Stimulated activated CD4-positive, alpha-beta T cell treated with anti-CD3 and anti-CD28 coated beads, Interleukin-15, amount 100 ng/mL, for 1 hour (primary cell): ENCODE measurements at places on chromosomes 13 and 19.

DNA sequence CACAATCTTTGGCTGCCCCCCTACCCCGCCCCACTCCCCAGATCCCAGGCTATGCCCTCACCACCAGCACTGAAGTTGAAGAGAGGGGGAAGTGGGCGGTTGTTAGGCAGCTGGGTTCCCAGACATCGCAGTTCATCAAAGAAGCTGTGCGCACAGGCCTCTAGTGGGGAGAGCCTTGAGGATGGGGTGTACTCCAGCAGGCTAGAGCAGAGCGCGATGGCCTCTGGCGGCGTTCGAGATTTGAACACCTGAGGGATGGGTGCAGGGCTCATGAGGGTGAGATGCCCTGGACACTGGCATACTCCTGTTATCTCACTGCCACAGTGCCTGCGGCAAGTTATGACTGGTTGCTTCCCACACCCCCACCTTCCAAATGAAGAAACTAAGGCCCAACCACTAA is 10.0 kb downstream of the GSK3A start:
- no peak for DNase-seq

GRCh38 chr13:108961542-108962125 is 332.2 kb downstream of the MYO16 start:
- DNase-seq, result no peak

DNA sequence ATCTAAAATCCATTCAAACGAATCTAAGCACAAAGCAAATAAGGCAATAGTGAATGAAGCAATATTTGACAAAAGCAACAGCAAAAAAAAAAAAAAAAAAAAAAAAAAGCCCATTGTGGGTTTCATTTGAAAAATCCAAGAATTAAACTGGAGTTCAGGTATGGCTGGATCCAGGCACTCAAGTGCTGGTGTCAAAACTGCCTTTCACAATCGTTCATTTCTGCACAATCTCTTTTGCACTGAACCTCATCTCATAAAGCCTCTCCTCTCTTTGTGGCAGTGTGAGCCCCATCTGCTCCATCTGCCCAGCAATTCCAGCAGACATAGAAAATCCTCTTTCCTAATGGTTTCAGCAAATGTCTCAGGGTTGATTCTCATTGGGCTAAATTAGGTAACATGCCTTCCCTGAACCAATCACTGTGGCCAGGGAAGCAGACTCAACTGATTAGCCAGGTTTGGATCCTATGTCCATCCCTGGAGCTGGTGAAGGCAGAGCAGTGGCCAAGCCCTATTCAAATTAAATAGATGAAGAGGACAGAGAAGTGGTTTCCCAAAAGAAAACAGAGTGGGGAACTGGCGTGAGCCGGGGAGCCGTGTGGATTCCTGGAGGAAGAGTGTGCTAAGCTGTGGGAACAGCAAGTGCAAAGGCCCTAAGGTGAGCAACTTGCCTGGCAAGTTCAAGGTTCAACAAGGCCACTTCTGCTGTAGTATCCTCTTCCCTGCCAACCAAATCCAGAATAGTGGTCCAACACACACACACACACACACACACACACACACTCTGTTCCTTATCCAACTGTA is 1.2 kb upstream of the HIF3A start:
- DNase-seq, result no peak

DNA sequence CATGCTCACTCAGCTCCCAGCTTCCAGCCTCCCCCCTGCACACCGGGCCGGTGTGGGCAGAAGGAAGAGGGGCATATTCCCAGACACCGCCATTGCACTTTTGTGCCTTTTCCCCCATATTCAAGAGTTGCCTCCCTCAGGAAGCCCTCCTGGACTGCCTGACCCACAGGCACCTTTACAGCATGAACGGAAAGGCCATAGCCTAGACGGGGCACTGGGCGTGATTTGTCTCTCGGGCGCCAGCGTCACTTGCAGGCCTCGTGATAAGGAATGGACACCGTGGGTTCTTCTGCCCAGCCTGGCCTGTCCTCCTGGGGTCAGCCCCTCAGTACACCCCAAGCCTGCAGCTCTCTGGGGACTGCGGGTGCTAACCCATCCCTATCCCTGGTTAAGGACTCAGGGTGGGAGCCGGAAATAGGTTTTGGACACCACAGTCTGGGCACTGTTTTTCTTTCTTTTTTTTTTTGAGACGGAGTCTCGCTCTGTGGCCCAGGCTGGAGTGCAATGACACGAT is 933 bp upstream of the UQCR11 start:
- no peak for DNase-seq

GRCh38 chr19:51016798-51017683 is 2.5 kb downstream of the KLK10 start:
- peak; percentile 57 for DNase-seq

DNA sequence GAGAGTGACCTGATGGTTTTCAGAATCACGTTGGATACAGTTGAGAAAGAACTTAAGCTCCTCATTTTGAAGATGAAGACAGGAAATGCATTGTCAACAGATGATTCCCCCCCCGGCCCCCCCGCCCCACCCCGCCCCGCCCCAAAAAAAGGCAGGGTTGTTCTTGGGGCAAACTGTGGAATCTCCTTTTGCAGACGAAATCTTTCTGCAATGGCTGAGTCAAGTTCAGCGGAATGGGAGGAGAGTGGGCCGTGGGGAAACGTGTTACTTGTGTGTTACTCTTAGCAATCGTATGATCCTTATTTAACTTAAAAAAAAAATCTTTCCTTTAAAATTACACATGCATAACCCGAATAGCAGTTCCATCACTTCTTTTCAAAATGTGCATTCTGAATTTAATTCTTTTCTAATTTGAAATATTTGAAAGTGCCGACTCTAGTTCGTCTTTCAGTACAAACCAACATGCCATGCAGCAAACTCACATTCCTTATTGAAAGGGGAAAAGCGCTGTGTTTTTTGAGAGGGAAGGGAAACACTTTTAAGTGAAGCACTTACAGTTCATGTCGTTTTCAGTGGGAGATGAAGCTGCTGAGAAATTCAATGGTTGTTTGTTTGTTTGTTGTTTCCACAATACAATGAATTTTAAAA is 348.5 kb upstream of the ARGLU1 start:
- DNase-seq, result no peak

DNA sequence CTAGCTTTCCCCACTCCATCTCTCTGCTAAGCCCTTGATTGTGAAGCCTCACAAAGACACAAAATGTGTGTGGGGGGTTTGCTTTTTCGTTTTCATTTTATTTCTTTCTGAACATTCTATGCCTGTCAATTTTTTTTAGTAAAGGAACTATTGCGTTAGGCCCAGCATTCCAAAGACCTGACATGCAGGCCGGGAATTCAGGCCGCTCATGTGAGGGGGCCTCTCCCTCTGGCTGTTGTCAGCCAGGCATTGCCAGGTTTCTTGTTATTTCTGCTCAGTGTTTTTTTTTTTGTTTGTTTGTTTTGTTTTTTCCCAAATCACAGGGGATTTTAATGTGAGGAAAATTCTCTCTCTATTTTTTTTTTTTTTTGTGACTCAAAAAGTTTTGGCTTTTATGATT is 10.3 kb upstream of the MEDAG start:
- DNase-seq, result no peak

DNA sequence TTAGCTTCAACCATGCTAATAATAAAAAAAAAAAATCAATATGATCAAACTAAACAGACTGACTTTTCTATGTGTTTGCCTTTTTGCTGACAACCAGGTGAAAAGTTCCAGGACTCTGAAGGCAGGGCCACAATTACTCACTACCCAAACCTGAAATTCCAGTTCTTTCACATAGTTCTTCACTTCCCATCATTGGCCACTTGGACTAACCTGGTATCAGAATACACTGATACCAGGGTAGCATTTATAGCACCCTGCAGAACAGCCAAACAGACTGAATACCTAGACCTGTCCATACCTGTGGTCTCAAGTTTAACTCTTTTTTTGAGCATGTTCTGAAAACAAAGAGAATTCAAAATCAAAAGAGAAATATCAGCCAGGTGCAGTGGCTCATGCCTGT is 25.1 kb downstream of the ELF1 start:
- no peak for DNase-seq

- no peak for DNase-seq
Measured at GRCh38 chr13:58865286-58865685, 1233.7 kb downstream of the PCDH17 start.

DNA sequence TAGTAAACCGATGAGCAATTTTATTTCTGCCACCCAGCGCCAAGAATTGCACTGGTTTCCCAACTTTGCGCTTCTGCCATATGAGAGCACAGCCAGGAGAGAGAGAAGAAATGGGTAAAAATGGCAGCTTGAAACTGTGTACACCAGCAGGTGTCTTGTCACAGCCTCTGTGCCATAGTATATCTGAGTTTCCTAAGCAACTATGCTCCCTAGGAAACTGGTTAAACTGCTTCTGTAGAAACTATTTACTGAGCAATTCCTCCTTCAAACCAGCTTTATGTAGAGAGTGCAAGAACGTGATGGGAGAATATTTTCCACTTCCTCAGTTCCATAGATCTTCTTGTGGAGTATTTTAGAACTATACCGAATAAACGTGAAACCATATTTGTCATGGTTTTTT is 1361.3 kb downstream of the PCDH9 start:
- no peak for DNase-seq

DNA sequence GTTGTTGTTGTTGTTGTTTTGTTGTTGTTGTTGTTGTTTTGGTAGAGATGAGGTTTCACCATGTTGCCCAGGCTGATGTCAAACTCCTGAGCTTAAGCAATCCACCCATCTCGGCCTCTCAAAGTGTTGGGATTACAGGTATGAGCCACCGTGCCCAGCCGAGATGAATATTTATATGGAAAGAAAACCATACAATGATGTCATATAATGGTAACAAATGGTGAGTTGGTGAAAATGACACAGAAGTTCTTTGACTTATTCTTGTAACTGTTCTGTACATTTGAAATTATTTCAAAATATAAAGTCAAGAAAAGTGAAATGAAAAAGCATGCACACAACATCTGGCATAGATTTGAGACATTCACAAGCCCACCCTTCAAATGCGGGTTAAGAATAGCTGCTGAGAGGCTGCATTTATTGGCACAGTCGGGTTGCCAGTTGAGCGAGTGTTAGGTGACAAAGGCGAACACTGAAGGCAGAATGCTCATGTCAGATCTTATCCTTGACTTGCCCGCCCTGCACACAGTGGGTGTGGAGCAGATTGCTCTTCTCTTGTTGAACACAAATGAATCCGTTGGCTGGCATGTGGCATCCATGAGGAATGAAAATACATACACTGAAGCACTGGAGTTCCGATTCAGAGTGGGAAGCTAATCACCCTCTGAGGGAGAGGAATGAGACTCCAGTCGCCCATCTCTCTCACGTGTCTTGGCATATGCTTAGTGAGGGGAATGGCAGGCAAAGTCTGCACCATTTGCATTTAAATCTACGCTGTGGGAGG is 15.8 kb upstream of the UBE2S start:
- DNase-seq, result no peak

DNA sequence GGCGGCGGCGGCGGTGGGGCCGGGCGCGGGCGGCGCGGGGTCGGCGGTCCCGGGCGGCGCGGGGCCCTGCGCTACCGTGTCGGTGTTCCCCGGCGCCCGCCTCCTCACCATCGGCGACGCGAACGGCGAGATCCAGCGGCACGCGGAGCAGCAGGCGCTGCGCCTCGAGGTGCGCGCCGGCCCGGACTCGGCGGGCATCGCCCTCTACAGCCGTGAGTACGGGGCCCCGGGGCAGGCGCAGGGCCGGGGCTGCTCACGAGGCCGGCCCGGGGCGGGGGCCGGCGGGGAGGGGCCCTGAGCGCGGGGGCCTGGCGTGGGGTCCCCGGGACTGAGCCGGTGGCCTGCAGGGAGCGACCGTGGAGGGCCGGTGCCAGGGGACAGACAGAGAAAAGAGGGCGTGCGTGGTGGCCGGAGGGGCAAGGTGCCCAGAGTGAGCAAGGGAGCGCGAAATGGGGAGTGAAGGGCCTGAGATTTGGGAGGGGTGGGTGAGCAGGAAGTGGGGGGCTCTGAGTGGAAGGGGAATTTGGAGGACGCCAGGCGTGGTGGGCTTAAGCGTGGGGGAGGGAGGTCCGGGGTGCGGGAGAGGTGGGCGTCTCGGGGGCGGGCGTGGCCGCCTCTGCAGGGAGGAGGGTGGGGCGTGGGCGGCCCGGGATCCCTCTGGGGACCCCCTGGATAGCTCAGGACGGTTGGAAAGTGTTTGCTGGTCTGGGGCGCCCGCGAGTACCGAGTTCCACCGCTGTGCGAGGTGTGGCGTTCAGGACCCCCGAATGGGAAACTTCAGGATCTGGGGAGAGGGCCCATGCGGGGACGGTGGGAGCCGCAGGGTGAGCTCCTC is 575 bp downstream of the CARM1 start:
- peak; percentile 22 for DNase-seq

DNA sequence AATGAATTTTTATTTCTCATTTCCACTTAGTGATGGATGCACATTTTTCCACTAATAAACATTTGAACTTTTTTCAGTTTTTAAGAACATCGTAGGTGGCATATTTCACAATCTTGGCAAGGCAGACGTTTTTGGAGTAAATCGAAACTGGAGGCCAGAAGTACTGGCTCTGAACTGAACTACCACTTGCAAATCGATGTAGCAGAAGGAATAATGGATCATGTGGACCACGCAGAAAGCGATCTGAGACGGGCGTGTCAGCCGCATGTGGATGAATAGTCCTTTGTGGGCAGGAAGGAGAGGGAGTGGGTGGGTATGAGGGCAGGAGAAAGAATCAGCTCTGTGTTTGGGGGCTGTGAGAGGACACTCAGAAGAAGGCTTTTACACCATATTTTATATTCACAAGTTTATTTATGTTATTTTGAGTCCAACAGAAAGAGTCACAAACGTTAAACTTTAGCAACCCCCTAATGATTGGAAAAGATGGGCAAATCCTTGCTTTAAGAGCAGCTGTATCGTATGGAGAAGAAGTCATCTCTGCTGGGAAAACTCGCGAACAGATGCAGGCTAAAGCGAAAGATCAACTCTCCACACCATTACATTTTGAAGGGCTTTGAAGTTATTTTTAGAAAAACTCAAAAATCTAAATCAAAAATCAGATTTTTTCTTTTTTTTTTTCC is 90.5 kb downstream of the COL4A2 start:
- no peak for DNase-seq

DNA sequence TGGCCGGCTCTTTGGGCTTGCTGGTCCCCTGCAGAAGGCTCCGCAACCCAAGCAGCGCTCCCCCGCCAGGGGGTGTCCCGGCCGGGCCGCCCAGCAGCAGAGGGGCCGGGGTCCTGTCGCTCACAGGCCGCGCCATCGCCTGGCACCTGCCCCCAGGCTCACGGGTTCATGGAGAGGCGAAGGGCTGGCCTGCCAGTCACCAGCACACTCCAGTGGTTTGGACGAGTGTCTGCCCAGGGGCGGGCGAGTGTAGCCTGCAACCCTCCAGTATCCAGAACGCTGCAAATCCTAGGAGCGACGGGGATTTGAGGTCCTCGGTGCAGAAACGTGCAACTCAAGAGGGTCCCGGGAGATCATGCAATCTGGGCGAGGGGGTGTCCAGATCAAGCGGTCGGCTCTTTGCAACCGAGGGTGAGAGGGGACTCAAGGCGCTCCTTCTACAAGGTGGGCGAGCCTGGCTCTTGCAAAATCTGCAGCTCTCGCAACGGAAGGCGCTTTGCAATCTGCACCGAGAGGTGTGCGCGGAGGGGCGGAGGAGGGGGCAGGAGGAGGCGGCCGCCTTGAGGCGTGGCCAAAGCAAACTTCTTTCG is at the start of gene DBP:
TSS of gene DBP (minus strand) at position 521 of the 590 bp plus-strand sequence. CDS start at position 136, 385 bp downstream.
- no peak for DNase-seq

GRCh38 chr13:110154410-110154933 is 152.5 kb downstream of the COL4A1 start:
- DNase-seq, result no peak

GRCh38 chr19:19595171-19595701 is 23.3 kb downstream of the PBX4 start:
- DNase-seq, result no peak
